ENCODE measurements at places on chromosomes 11 and 22.

GRCh38 chr11:31763296-31763695 lies 47.8 kb downstream of the PAX6 start:
- DNase-seq, result no peak

GRCh38 chr11:68542617-68543016 lies 82.1 kb downstream of the PPP6R3 start:
- no peak for DNase-seq

DNA sequence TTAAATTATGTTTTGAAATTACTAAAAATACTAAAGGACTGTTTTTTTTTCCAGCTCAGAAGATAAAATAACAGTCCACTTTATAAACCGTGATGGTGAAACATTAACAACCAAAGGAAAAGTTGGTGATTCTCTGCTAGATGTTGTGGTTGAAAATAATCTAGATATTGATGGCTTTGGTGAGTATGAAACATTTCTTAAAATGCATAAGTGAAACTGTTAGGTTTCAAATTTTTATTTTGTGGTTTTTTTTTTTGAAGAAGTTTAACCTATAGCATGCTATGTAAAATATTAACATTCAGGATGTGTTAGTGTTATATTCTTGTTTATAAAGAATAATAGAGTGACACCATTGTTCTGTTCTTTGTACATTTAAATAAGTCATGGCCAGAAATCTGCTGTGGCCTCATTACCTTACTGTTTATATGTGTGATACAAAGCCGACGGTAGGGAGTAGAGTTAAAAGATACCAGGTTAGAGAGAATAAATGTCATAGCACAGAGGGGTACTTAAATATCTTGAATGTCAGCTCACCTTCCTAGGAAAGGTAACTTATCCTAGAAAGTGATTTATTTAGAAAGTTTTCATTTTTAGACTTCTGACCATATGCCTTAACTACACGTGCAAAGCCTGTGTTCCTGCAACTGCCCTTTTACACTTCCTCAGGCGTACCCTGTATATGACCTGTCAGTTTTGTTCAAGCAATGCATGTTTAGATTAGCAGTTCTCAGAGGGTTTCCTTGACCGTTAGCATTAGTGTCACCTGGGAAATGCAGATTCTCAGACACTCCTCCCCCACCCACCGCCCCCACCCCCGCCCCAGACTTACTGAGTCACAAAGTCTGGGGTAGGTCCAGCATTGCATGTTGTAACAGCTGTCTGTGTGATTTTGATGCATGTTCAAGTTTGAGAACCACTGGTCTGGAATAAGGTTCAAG lies 6.3 kb downstream of the FDX1 start:
- no peak for DNase-seq

DNA sequence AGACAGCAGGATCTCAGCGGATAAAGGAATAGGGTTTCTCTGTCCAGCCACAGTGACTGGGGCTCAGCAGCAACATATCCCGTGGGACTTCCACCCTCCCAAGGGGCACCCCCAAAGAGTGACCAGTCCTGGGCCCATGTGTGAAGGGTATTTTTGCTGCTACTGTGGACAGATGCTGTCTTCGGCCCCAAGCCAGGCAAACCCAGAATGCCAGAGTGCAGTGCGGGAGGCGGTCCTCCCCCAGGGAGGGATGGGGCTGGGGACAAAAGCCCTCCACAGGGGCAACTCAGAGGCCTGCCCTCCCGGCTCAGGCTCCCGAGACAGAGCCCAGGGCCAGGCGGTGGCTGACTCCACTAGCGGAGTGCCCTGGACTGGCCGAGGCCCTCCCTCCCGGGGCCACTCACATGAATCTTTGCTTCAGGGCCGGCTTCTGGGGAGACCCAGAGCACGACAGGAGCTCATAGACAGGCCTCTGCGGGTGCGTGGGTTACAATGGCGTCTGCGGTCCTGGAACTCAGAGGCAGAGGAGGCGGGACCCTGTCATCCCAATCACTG lies 34.7 kb upstream of the WNT7B start:
- DNase-seq, result no peak

DNA sequence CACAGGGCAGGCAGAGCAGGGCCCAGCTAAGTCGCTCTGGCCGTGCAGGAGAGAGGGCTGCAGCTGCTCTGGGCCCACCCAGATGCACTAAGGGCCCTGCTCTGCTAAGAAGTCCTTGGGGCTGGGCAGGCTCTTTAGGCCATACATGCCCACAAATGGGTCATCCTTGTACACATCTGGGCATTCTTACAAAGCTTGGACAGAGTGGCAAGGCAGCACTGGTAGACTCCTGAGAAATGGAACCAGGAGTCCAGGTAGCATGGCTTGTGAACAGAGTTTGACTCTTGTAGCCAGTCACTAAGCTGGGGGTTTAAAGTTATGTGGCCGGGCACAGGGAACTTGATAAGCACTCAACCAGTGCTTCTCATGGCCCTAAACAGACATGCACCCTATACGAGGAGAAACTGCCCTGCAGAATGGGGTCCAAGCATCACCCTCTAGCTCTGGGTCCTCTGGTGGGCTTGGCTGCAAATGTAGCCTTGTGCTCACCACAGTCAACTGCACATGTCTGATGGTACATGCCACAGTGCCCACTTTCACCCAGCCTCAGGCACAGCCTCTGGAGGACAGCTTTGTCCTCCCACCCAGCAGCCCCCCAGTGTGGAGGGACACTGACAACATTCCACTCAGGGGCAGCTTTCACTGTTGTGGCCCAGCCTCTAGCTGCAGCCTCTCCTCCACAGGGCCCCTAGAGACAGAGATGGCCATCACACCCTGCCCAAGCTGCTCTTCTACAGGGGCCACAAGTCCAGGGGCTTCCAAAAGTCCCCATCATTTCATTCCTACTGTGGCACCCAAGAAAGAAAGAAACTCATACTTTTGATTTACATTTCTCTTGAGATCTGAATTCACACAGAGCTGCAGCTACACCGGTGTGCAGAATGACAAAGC lies 75.2 kb downstream of the DGCR2 start:
- no peak for DNase-seq

Data from NCI-H187 (cell line).